ENCODE measurements at places on chromosomes 1 and 21.

DNA sequence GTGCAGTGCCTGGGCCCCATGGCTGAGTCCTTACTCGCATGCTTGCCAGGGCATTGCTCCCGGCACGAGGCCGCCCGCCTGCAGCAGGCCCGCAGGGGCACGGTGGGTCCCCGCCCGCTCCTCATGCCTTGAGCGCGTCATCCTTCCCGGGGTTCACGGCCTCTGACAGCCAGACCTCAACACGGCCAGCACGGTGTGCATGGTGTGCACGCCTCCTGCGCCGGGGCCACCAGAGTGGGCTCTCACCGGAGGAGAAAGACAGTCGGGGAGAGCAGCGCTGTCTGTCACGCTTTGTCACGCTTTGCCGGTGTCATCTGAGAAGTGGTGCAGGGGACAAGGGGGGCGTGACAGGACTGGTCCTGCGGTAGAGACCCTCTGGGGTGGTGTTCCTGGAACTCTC, 11.9 kb upstream of the COL18A1 start:
- no peak for DNase-seq

GRCh38 chr21:44461464-44462001, 6.2 kb downstream of the LRRC3 start:
- no peak for DNase-seq

DNA sequence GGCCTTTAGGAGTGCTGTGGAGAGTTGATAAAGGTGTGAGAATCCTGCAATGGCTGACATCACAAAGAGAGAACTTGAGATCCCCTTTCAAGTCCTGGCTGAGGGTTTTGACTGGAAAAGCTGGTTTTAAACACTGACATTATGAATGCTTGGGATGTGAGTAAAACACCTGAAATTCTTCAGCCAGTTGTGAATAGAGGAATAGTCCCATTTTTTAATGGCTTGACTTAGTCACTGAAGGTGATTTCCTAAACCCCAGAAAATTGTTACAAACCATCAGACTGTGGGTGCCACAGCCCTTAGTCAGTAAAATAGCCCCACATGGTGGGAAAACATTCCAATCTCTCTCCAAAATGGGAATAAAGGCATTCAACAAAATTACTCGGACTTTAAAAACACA, 107.7 kb upstream of the LMO4 start:
- no peak for DNase-seq

GRCh38 chr21:26473471-26473870, 99.6 kb downstream of the CYYR1 start:
- no peak for DNase-seq

DNA sequence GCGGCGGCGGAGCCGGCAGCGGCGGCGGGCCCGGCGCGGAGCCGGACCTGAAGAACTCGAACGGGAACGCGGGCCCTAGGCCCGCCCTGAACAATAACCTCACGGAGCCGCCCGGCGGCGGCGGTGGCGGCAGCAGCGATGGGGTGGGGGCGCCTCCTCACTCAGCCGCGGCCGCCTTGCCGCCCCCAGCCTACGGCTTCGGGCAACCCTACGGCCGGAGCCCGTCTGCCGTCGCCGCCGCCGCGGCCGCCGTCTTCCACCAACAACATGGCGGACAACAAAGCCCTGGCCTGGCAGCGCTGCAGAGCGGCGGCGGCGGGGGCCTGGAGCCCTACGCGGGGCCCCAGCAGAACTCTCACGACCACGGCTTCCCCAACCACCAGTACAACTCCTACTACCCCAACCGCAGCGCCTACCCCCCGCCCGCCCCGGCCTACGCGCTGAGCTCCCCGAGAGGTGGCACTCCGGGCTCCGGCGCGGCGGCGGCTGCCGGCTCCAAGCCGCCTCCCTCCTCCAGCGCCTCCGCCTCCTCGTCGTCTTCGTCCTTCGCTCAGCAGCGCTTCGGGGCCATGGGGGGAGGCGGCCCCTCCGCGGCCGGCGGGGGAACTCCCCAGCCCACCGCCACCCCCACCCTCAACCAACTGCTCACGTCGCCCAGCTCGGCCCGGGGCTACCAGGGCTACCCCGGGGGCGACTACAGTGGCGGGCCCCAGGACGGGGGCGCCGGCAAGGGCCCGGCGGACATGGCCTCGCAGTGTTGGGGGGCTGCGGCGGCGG, 1.0 kb downstream of the ARID1A start:
- DNase-seq: peak; percentile 38

GRCh38 chr1:29758781-29759499, 522.6 kb downstream of the PTPRU start:
- no peak for DNase-seq

DNA sequence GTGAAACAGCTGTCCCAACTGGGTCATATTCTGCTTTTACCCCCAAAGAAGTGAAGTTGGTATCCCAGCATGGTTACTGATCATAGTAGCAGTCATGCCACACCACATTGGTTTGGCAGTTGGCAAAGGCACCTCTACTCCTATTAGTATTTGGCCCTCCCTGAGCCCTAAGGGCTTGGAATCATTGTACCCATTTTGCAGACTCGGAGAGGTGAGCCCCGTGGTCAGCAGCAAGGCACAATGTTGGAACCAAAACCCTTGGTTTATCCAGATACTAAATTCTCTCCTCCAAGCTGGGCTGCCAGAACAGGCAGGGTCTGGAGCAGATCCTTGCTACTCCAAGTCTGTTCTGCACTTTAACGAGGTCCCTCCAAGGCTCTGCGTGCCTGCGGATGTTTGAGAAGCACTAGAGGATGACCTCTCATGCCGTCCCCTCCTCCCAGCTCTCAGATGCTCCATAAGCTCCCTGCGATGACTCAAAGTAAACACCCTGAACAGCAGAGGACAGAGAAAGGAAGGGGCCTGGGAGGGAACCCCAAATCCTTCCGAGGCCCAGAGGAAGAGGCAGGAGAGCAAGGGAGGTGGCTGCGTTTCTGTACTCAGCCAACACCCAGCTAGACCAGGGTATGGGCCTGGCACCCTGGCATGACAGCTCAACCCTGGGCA, 89.3 kb downstream of the PAX7 start:
- no peak for DNase-seq

DNA sequence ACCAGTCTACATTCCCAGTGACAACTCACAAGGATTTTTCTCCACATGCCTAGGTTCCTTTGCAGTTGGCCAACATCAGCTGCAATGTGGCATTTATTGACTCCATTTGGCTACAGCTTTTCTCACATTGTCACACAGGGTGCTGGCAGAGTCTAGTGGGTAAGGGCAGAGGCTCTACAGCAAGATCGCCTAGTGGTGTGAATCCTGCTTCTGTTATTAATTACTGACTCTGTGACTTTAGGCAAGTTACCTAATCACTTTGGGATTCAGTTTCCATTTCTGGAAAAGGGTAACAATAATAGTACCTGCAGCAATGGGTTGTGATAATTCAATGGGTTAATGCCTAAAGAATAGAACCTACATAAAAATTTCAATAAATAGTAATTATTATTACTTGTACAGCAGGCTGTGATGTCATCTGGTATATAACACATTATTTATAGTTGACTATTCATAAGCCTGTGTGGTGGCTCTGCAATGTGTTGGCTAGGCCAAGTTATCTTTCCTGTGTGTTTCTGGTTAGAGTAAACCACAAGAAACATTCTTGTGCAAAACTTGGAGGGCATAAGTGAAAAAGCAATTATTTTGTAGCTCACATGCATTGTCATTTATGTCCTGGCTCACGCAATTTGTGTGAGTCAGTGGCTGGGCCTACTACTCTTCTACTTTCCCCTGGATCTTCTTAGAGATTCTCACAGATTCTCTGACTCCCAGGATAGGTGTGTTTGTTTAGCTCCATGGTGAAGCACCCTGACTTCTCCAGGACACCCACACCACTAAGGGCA, 59.5 kb downstream of the PTGS2 start:
- DNase-seq: no peak

DNA sequence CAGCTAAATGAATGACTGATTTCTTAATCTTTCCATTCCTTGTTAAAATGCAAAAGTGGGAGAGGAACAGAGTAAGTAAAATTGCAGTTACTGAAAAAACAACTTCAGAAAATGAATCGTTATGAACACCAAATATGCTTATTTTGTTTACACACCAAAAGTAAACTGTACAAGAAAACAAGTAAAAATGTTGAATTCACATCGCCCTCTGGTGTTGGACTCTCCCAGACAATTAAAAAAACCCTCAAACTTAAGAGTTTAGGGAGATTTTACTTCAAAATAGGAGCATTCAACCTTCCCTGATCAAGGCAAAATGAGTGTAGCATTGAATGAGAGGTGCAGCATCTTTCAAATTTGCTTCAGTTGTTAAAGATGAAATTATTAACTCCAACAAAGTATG, 19.4 kb upstream of the ESRRG start:
- no peak for DNase-seq

DNA sequence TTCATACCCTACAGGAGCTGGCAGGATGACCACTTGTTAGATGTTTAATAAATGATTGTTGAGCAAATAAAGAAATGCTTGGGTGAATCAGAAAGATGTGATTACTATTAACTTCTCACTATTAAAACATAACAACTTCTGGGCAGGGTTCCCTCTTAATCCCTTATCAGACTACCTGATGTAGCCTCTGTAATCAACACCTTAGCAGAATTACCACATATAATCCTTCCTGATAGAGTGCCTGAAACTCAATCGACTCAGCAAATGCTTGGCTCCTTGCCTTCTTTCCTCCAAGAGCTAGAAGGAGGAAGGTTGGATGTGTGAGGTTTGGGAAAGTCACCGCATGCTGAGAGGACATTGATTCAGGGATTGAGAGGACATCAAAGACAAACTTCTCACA, 34.8 kb upstream of the DSCAM start:
- no peak for DNase-seq

DNA sequence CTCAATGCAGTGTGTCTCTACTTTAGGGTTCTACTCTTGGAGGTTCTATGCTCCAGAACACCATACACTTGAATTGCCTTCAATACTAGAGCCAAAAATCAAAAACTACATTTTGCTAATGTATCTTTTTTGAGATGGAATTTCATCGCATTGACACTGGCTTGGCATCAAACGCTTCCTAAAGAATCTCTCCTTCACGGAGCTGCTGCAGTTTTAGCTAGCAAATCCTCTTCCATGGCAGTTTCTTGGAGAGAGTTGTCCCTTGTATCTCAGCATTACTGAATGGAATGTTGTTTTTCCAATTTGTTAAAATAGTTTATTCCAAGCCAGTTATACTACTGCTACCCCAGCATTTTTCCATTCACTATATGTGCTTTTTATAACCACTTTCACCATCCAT, 17.7 kb downstream of the SDCCAG8 start:
- no peak for DNase-seq

- DNase-seq: peak; percentile 34
These were observed 376 bp downstream of the SF3A3 start for GRCh38 chr1:37989361-37989930.

GRCh38 chr1:115973154-115973553, 3.2 kb upstream of the SLC22A15 start:
- no peak for DNase-seq

- DNase-seq: no peak
These were observed 25.9 kb downstream of the UTP25 start for GRCh38 chr1:209853676-209854075.

- DNase-seq: no peak
These were observed 131.1 kb downstream of the EVI5 start for GRCh38 chr1:92653605-92654381.

DNA sequence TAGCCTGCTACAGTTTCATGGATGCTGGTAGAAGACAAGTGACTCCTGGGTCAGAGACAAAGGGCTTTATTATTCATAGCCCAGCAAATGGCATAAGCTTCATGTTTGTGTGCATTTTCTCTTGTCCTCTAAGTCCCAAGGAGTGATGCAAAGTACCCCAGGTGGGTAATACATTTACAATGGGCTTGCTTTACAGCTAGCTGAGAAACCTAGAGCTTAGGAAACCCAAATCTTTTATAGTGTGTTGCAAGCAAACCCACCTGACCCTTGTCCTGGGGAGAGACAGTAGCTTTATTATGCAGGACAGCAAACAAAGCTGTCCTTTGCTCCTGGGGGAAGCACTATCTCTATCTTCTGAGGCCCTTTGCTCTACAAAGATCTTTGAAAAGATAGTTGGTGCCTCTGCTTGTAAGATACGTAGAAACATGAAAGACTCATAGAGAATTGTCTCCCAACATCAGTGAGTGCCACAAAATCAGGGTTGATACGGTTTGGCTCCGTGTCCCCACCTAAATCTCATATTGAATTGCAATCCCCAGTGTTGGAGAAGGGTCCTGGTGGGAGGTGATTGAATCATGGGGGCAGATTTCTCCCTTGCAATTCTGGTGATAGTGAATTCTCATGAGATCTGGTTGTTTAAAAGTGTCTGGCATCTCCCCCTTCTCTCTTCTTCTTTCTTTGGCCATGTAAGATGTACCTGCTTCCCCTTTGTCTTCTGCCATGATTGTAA, 315.8 kb upstream of the USP24 start:
- peak; percentile 28 for DNase-seq

DNA sequence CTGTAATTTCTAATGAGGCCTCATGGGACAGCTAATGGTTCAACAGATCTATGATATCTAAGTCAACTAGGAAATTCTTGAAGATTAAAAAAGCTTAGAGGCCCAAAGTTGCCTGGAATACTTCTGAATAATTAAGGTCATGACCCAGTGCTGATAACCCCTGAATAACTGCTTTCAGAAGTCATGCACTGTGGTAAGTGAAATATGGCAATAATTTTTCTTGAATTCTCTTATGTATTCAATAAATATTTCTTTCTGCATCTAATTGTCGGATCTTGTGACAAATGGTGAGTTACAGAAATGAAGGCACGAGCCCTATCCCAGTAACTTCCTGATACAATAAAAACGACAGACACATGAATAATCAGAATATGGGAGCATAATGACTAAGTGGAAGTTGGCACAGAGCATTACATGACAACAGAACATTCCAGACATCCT, 219.3 kb upstream of the GREM2 start:
- no peak for DNase-seq

DNA sequence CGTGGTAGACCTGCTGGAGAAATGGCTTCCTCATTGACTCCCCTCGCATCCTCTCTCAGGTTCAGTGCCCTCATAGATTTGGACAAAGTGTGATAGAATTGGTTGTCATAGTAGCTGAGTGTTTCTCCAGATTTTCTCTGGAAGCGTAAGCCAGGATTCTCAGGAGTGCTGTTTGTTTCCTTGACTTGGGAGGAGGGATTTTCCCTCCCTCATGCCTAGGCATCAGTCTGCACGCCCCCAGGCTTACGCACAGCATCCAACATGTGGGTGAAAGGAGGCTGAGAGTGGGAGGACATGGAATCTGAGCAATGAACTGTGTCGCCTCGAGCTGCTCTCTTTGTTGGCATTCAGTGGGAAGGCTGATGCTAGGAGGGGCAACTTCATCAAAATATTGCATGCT, 503.5 kb downstream of the LTN1 start:
- no peak for DNase-seq

GRCh38 chr21:40687625-40688024, 159.3 kb downstream of the DSCAM start:
- DNase-seq: no peak

- DNase-seq: peak; percentile 74
These were observed 4.3 kb upstream of the VWA1 start for GRCh38 chr1:1430992-1431844.
